ENCODE measurements at places on chromosomes 4 and X.

GRCh38 chr4:54391104-54391503 is 162.0 kb downstream of the PDGFRA start:
- DNase-seq, result no peak

DNA sequence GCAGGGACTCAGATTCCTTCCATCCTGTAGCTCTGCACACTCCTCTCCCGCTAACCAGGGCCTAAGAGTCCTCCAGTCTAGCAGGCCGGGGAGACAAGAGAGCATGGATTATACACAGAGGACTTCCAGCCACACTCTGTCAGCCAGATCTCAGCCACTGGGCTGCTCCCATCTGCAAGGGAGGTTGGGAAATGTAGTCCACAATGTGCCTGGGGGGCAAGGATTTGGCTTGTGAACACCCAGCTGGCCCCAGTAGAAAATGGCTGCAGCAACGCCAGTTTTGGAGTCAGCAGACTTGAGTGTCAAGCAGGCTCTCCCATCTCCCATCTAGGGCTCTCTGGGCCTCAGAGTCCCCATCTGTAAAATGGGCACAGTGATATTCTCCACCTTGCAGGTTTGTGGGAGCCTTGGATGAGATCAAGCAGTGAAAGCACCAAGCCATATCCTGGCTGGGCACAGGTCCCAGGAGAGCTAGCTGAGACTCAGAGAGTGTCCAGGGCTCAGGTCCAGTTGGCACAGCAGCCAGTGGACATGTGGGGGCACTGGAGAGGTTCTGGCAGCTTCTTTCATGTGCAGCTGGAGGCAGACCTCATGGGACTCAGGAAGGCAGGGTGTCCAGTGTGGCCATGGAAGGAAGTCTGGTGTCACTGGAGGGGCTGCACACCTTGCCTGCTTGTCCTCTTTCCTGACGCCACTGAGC is 14.6 kb downstream of the PSAPL1 start:
- no peak for DNase-seq

DNA sequence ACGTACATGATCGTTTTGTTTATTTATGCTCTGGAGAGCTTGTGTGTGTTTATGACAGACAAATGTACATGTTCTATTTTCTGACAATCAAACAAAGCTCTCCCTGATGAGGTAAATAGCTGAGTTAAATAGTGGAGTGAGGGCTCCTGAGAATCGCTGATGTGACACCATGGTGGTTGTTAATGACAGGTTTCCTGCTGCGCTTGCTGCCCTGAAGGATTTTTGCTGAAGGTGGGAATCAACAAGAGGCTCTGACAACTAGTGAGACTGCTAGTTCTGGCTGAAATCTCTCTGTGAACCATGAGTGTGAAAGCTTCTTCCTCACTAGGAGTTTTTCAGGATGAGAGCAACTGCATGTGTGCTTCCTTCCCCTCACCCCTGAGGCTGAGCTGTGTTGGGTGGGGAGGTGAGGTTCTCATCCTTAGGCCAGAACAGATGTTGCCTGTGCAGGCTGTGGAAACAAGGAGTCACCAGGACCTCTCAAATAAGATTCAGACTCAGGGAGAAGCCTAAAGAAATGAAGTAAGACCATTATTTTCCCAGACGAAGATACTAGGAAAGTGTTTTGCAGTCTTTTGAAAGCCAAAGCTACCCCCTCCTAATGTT is 173.4 kb upstream of the JADE1 start:
- no peak for DNase-seq

DNA sequence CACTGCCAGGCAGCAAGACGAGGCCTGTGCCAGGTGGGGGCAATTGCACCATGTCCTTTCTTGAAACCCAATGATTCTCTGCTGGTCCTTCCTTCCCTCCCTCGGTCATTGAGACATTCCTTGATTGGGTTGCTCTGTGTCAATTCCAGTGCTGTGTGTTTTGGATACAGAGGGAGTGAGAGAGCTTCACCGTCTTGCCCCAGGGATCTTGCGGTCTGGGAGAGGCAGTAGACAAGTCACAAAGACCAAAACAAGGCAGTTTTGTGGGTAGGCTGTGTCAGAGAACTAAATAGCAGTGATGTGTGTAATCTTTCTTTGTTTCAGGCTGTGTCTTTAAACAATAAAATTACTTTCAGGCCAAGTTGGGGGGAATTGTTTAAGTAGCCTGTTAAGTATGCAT is 38.8 kb upstream of the TADA2B start:
- DNase-seq, result no peak

DNA sequence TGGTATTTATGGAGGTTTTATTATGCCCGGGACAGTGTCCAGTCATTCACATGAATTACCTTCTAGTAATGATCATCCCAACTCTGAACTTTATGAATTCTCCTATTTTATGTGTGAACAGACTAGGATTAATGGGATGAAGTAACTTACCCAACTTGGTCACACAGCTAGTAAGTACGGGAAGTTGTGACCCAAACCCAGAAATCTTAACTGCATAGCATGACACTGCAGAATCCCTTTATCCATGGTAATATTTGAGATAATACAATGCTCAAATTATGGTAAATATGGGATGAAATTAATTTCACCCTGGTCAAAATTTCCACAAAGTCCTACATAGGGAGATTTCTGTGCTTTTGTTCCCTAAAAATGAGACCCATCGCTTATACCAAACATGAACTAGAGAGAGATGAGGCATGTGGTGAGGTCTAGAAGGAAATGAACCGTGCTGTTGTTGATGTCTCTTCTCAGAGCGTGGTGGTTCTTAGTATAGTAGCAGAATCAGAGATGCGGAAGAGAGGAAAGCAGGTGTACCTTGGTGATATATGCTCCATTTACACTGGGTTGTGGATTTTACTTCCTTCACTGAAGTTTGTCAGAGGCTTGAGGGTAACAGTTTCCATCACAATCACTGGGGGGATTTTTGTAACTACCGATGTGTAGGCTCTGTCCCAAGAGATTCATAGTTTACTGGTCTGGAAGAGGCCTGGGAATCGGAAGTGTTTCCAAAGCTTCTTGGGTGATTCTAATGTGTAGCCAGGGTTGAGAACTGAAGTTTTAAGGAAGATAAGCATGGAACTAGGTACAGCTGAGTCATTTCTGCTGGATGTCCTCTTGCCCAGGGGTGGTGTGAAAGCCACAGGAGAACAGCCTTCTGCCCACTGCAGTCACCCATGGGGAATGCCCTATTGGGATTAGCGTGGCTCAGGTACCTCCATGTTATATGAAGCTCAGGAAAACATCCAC is 30.2 kb upstream of the FAM9C start:
- no peak for DNase-seq

DNA sequence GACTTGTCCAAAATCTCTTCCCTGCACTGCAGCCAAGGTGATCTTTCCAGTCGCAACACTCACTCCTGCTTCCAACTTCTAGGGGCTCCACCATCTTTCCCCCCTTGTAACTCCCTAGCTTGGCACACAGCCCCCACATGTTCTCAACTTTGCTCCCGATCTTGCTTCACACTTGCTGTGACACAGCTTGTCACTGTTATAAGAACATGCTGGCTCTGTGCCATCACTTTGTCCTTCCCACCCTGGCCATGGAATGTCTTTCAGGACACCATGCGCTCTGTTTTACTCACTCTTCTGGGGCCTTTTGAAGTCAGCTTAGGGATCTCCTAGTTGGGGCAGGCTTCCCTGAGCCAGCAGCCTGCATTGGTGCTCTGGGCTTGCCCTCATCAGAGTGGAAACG is 2.5 kb downstream of the NSDHL start:
- no peak for DNase-seq

- no peak for DNase-seq
These were observed 946.3 kb upstream of the INTU start for GRCh38 chr4:126686491-126686890.

DNA sequence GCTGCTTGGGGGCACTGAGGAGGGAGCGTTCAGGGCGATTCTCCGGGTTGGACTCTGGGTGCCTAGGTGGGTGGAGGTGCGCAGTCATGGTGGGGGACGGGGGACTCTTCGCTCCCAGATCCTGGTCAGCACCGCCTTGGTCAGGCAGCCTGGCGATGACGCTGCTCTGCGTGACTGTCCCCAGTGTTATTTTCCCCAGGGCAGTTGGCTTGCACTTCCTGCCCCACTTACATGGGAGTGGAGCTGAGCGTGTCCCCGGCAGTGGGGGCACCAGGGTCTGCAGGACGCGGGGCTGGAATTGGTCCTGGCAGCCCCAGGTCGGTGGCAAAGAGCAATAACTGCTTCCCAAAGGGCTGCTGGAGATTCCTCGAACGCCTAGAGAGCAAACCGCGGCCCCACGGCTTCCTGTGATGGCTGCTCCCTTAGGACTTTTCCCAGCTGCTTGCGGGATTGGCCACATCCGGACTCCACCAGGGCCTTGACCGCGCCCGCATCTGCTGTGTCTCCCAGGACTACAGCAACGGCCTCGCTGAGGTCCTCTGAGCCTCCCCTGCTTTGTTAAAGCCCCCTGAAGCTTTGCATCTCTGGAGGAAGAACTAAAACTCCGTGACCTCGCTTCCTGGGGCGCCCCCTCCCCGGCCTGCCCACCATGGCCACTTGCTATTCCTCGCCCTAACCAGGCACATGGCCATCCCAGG is 35.3 kb upstream of the GPR78 start:
- no peak for DNase-seq

DNA sequence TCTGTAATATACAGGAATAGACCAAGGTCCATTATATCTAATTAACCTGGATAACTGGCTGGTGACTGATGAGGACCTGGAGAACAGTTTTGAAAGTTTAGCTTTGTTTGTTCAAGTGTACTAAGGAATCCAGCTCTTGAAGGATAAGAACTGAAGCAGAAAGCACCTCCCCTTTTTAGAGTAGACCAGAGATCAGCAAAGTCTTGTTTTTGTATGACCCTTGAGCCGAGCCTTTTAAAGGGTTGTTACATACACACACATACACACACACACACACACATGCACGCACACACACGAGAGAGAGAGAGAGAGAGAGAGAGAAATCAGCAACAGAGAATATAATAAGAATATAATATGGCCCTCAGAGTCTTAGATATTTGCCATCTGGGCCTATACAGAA is 13.0 kb downstream of the MOSPD2 start:
- no peak for DNase-seq
